ENCODE measurements at places on chromosomes 5 and 9. TPM values are rescaled to one million over a fixed set of nuclear protein-coding genes. Genes with fewer than 3 reads are reported as not detected.

The C5orf58 gene
- not detected for total RNA-seq

The SLC27A6 gene
- 0.13 TPM for total RNA-seq

The PCDHGC4 gene
- 4.2 TPM for total RNA-seq

The C5orf24 gene
- 49.2 TPM for total RNA-seq

Data from smooth muscle cell of the pulmonary artery (primary cell).